ENCODE measurements at places on chromosomes 7 and 10.

GRCh38 chr10:59965899-59966650 is 59.7 kb upstream of the CCDC6 start:
- no peak for ATAC-seq

- no peak for ATAC-seq
These were observed at the start of gene HOXA6 for GRCh38 chr7:27147199-27148030. Gene HOXA6, minus strand, starts transcription at chr7:27147774. Its CDS starts 25 bp downstream, at chr7:27147749.

- no peak for ATAC-seq
These were observed 17.5 kb upstream of the JAKMIP3 start for GRCh38 chr10:132048294-132048667.

DNA sequence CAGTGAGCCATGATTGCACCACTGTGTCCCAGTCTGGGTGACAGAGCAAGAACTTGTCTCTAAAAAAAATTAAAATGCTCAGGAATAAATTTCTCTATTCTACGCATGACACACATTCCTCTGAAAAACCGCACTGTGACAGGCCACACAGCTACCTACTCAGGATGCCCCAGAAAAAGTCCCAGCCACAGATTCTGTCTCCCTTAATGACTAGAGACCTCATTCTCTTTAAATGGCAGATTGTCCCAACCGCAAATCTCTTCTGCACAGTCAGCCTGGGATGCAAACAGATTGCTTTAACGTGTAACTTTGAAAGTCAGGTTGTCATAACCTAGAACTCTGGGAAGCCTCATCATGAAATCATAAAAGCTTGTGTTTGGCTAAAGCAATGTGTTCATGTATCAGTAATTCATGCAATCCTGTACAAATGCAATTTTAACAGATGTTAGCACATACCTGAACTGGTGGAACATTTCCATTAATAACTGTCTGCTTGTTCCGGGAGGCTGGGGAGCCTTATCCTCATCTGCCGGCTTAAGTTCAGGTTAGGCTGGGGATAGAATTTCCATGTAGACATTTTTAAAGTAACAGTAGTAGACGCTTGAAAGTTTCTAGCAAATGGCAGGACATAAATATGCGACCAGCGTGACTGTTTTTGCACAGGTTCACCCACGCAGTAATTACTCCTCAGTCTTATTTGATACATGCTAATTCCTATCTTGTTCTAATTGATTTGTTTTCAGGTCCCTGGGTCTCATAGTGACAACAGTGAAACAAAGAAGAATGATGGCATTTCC is 26.2 kb upstream of the MSRB2 start:
- no peak for ATAC-seq

- no peak for ATAC-seq
These were observed 26.2 kb upstream of the PIK3AP1 start for GRCh38 chr10:96746503-96746902.

DNA sequence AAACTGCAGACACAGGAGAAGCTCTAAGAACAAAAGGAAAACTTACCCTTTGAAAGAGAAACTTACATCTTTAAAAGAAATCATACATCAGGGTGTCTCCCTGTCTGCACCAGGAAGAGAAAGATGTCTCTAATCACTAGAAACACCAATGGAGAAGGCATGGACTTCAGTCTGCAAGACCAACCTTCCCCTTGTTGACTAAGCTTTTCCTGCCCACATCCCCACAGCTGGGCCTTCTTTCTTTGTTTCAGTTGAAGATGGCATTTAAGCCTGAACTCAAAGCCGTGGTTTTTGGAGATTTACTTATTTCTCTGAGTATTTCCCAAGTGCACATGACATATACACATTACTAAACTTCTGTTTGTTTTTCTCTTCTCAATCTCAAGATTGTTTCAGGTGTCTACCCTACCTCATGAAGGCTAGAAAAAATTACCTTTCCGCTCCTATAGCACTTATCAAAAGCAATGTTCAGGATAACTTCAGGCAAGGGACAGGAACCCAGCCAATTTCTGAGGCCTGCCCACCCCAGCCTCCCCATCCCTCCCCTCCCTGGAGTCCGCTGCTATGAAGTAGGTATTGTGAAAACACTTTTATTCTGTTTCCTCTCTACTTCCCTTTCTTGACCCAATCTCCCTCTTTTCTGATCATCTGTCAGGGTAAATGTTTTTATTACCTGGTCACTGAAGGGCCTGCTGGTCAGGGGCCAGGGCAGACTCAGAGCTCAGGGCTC is 2.8 kb upstream of the SLC29A3 start:
- no peak for ATAC-seq

Data from SK-N-SH treated with all-trans-retinoic acid at 6 μM for 48 hours (cell line).